ENCODE measurements at places on chromosomes 4 and X. TPM values are rescaled to one million over a fixed set of nuclear protein-coding genes. Genes with fewer than 3 reads are reported as not detected.

Gene FANCB
- 6.4 TPM for total RNA-seq

Gene COX7B2
- total RNA-seq: not detected

Gene TCEAL2
- 0.26 TPM for total RNA-seq

Gene JADE3
- 4.1 TPM for total RNA-seq

Gene TEX13D
- not detected for total RNA-seq

Gene ERAS
- not detected for total RNA-seq

DNA sequence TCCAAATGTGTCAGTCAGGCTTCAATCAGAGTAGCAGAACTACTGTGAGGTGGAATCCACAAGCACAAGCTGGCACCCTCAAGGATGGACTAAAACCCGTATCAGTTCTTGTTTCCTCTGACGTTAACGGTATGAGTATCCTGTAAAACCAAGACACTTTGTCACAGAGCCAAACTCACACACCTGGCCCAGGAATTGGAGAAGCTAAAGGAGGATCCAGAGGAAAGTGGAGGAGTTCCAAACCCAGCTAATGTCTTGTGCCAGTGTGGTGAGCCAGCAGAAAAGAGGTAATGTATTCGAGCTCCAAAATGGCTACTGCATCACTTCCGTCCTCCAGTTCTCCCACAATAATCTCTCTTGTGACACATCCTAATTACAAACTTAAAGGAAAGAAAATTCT, 44.7 kb downstream of the ATP1B4 start:
- H3K27ac ChIP-seq: no peak overlapping the region
- H3K4me3 ChIP-seq: no peak overlapping the region
- no peaks in the 10 kb centered on the region for H3K27me3 ChIP-seq
- no peaks in the 10 kb centered on the region for H3K36me3 ChIP-seq
- DNase-seq: no peak

DNA sequence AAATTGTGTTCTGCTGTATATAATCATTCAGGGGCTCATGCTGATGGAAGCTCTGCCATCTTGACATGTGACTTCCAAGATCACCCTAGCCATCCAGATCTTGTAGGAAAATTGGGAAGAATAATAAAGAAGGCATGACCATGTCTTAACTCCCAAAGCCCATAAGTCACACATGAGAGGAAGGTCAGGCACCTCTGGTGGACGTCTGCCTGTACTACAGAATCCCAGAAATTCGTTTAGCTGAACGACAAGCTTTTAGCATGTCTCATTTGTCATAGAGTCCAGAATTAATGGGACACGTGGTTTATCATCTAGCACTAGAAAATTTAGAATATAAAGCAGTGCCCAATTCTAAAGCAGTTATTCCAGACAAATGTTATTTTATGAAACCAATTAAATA, 212.7 kb downstream of the CENPC start:
- no peaks in the 10 kb centered on the region for H3K27me3 ChIP-seq
- no peaks in the 10 kb centered on the region for H3K36me3 ChIP-seq
- no peak overlapping the region for H3K27ac ChIP-seq

DNA sequence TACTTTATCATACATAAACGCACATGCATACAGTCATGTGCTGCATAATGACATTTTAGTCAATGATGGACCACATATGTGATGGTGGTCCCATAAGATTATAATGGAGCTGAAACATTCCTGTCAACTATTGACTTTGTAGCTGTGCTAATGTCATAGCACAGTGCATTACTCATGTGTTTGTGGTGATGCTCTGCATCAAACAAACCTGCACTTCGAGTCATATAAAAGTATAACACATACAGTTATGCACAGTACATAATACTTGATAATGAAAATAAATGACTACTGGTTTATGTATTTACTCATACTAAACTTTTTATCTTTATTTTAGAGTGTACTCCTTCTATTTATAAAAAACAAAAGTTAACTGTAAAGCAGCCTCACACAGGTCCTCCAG, 60.5 kb upstream of the MCUB start:
- peaks cover 11% of the 10 kb centered on the region for H3K36me3 ChIP-seq
- no peaks in the 10 kb centered on the region for H3K27me3 ChIP-seq
- DNase-seq: no peak
- no peaks in the 10 kb centered on the region for H3K4me1 ChIP-seq
- H3K4me3 ChIP-seq: no peak overlapping the region
- no peak overlapping the region for H3K27ac ChIP-seq

DNA sequence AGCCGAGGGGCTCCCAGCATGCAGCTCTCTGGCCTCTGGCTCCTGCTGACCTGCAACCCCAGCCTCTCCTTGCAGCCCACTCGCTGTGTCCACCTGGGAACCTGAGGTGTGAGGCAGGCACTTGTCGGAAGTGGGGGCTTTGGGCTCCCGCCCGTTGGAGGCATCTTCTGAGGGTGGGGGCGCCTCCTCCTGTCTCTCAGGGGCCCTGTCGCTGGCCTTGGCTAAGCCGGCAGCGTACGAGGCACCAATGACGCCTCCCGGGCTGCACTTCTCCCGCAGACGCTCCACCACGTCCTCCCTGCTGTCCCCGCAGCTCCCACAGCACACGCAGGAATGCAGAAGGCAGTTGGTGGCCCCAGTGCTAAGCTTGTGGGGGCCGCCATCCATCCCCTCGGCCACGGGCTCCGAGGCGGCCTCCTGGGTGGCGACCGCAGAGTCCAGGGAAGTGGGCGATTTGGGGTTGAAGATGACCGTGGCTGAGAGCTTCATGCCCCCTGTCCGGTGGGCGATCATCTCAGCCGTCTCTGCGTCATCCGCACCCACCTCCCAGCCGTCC, 42.5 kb upstream of the MXD4 start:
- no peaks in the 10 kb centered on the region for H3K27me3 ChIP-seq
- no peak overlapping the region for H3K27ac ChIP-seq
- no peak for DNase-seq
- no peaks in the 10 kb centered on the region for H3K4me1 ChIP-seq

GRCh38 chr4:7612311-7612897, 177.7 kb upstream of the PSAPL1 start:
- H3K4me3 ChIP-seq: no peak overlapping the region
- H3K36me3 ChIP-seq: no peaks in the 10 kb centered on the region

GRCh38 chr4:151012820-151013219, 2.3 kb downstream of the LRBA start:
- H3K27me3 ChIP-seq: no peaks in the 10 kb centered on the region
- no peaks in the 10 kb centered on the region for H3K4me1 ChIP-seq

- DNase-seq: peak; percentile 5
- H3K36me3 ChIP-seq: no peaks in the 10 kb centered on the region
- H3K4me1 ChIP-seq: peaks cover 7% of the 10 kb centered on the region
- no peaks in the 10 kb centered on the region for H3K27me3 ChIP-seq
- no peak overlapping the region for H3K4me3 ChIP-seq
Measured at GRCh38 chrX:70089604-70090297, 27.5 kb downstream of the OTUD6A start.

DNA sequence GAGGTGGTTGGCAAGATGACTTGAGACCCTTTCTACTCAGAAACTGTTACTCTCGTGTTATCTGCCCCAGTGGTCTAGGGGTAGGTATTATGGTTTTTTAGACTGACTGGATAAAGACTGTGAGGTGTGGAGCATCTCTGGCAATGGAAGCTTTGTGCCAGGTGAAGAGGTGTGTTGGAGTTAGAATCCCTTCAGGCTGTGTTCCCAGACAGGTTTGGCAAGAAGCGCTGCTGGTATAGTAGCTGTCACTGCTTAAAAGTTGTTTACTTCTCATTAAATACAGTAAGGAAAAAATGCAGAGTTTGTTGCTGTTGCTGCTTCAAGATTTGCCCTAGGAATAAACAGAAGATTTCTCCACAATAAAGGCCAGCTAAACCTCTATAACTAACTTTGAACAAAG, 35.3 kb downstream of the AREG start:
- H3K36me3 ChIP-seq: no peaks in the 10 kb centered on the region
- no peak overlapping the region for H3K4me3 ChIP-seq
- H3K4me1 ChIP-seq: no peaks in the 10 kb centered on the region
- H3K27ac ChIP-seq: no peak overlapping the region
- H3K27me3 ChIP-seq: no peaks in the 10 kb centered on the region

DNA sequence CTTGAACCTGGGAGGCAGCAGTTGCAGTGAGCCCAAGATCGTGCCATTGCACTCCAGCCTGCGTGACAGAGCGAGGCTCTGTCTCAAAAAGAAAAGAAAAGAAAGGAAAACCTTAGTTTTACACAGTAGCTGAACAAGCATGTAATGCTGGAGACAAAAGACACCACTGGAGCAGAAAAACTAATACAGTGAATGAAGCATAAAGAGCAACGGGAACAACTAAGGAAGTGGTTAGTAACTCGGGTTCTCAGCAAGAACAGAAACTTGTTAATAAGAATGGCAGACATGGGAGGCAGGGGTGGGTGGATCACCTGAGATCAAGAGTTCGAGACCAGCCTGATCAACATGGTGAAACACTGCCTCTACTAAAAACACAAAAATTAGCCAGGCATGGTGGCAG, 263.7 kb downstream of the FSTL5 start:
- H3K36me3 ChIP-seq: no peaks in the 10 kb centered on the region
- no peak overlapping the region for H3K27ac ChIP-seq
- H3K4me1 ChIP-seq: no peaks in the 10 kb centered on the region

DNA sequence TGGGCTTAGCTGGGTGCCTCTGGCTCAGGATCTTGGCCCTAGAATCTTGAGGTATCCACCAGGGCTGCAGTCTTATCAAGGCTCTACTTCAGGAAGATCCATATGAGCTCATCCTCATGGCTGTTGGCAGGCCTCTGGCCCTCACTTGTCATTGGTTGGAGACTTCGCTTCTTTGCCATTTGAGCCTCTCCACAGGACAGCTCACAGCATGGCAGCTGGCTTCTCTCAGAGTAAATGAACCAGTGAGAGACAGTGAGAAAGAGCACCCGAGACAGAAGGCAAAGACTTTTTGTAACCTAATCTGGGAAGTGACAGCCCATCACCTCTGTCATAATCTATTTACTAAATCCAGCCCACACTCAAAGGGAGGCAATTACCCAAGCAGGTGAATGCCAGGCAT, 236.8 kb downstream of the GPAT3 start:
- DNase-seq: no peak
- H3K27me3 ChIP-seq: no peaks in the 10 kb centered on the region
- H3K4me3 ChIP-seq: no peak overlapping the region
- no peaks in the 10 kb centered on the region for H3K4me1 ChIP-seq
- no peak overlapping the region for H3K27ac ChIP-seq

DNA sequence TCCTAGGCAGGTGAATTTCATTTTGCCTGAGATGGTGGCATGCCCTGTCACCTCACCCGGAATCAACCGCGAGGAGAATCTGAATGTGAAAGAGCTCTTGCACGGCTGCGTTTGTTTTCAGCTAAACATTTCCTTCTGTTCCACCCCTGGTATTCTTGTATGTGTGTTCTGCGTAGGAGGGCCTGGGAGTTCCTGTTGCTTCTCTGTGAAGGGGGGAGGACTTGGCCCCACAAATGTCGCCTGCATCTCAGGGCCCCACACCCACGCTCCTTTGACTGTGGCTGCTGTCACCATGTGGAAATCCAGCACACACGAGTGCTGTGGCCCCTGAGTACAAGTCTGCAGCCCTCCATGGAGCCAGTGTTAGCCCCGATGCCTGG, 45.8 kb upstream of the CLCN4 start:
- no peak overlapping the region for H3K4me3 ChIP-seq
- no peaks in the 10 kb centered on the region for H3K27me3 ChIP-seq
- peaks cover 3% of the 10 kb centered on the region for H3K36me3 ChIP-seq
- H3K4me1 ChIP-seq: peaks cover 5% of the 10 kb centered on the region
- peak overlapping the region; percentile 10 for H3K27ac ChIP-seq

DNA sequence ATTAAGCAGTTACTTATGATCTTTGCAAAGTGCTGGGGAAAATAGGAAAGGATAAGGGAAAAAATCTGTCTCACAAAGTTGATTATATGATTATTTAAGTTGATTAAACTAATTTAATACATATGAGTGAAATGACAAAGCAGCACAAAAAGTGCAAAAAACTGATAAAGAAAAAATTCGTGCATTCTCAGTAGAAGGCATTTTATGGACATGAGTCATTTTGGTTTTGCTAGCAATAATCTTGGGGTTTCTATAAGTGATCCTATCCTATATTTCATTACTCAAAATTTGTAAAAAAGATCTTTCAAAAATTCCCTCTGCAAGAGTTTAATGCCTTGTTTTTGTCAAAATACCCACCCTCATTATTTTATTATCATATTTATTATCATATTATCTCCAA, 224.2 kb upstream of the ANXA10 start:
- no peaks in the 10 kb centered on the region for H3K4me1 ChIP-seq
- no peaks in the 10 kb centered on the region for H3K27me3 ChIP-seq
- no peaks in the 10 kb centered on the region for H3K36me3 ChIP-seq
- no peak overlapping the region for H3K27ac ChIP-seq
- H3K4me3 ChIP-seq: no peak overlapping the region
- DNase-seq: peak; percentile 40

- DNase-seq: peak; percentile 56
- no peaks in the 10 kb centered on the region for H3K4me1 ChIP-seq
- H3K4me3 ChIP-seq: no peak overlapping the region
- H3K27ac ChIP-seq: no peak overlapping the region
Measured at GRCh38 chrX:29143756-29144155, 556.5 kb downstream of the IL1RAPL1 start.

DNA sequence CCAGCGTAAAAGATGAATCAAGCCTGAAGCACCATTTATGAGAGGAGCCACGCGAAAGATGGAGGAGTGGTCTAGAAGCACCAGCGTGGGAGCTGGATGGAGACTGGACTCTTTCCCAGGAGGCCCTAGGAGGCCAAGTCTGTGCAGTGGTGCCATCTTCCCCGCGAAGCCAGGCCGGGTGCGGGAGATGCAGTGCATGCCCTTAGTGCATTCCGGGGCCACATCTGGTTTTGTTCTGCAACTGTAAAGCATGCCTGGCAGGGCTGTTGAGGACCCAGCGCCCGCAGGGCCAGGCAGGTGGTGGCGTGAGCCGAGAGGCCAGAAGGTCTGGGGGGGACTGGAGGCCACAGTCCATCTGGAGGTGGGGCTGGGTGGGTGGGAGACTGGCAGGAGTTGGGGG, 78.6 kb upstream of the ADRA2C start:
- no peak overlapping the region for H3K4me3 ChIP-seq
- H3K4me1 ChIP-seq: no peaks in the 10 kb centered on the region
- H3K27me3 ChIP-seq: no peaks in the 10 kb centered on the region
- DNase-seq: no peak

DNA sequence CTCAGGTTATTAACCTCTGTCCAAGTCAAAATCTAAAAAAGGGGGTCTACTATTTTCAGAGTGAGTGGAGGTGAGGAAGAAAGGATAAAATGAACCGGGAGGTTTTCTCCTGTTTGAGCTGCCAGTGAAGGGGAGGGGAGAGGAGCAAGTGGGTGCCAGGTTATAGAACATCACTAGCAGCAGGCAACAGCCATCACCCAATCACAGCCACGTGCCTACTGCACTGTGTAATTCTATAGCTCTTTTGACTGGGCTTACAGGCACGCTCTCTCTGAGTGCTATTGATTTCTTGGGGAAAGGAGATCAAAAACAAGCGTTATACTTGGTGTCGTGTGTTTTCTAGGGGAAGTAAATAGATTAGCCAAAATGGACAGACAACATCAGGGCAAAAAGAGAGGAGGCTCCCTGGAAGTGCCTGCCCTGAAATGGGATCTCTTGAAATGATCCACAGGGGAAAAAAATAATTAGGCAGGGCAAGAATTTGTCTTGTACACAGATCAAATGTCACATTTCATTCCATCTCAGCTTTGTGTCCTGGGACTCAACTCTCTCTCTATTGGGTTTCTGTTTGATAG, 300.5 kb upstream of the LCORL start:
- no peaks in the 10 kb centered on the region for H3K4me1 ChIP-seq
- no peak overlapping the region for H3K4me3 ChIP-seq
- no peak overlapping the region for H3K27ac ChIP-seq
- H3K27me3 ChIP-seq: no peaks in the 10 kb centered on the region
- no peaks in the 10 kb centered on the region for H3K36me3 ChIP-seq
